ENCODE measurements at places on chromosomes 11 and 22.

DNA sequence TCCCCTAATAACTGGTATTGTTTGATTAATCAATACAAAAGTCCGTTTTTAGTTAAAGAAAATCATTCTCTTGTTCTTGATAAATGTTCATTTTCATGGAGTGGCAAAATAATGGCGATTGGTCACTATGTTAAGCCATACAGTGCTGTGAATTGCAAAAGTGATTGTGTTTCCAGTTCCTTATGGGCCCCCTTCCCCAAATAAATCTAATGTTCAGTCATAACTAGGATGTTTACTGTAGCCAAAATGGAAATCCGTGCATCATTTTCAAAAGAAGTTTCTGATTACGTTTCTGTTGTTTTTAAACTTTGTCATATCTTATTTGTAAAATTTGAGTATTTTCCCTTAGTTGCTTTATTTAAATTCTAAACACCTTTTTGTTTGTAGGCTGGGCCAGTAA, 845 bp downstream of the RBM7 start:
- no peak for DNase-seq

- no peak for DNase-seq
Observed at GRCh38 chr11:69744435-69744834, 30.7 kb downstream of the FGF4 start.

GRCh38 chr11:66877588-66878385, 20.9 kb downstream of the LRFN4 start:
- no peak for DNase-seq

DNA sequence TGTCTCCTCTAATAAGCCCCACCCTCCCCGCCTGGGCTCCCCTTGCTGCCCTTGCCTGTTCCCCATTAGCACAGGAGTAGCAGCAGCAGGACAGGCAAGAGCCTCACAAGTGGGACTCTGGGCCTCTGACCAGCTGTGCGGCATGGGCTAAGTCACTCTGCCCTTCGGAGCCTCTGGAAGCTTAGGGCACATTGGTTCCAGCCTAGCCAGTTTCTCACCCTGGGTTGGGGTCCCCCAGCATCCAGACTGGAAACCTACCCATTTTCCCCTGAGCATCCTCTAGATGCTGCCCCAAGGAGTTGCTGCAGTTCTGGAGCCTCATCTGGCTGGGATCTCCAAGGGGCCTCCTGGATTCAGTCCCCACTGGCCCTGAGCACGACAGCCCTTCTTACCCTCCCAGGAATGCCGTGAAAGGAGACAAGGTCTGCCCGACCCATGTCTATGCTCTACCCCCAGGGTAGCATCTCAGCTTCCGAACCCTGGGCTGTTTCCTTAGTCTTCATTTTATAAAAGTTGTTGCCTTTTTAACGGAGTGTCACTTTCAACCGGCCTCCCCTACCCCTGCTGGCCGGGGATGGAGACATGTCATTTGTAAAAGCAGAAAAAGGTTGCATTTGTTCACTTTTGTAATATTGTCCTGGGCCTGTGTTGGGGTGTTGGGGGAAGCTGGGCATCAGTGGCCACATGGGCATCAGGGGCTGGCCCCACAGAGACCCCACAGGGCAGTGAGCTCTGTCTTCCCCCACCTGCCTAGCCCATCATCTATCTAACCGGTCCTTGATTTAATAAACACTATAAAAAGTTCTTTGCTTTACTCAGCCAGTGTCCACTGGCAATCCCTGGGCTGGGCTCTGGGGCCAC, 14.4 kb downstream of the TSKU start:
- DNase-seq: no peak
